ENCODE measurements at places on chromosomes 11 and 22. TPM values are rescaled to one million over a fixed set of nuclear protein-coding genes. Genes with fewer than 3 reads are reported as not detected.
A peak's percentile ranks its signal among the peaks of the same experiment; 100 is the strongest.

EEF1G gene
- 1,334 TPM for total RNA-seq

DNA sequence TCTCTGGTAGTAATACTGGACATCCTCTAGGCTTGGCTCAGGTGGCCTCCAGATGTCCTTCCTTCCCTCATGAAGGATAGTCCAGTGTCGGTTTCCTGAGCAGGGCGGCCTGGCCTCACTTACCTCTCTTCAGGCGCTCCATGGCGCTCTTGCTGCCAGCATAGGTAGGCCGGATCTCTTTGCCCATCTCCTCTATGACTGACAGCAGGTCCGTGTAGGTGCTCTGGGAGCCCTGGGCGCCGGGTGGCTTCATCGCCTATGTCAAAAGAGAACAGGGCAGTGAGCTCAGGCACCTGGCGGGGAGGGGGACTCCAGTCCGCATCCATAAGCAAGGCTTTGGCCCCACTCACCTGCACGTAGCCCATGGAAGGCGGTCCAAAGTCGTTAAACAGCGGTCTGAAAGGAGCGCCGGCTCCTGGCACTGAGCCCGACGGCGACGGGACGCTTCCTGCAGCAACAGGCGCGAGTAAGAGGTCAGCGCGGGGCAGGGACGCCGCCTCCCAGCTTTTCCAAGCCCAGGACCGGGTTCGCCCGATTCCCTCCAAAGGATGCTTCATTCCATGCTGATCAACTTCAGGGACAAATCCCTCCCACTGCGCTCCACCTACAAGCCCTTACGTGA is 609 bp downstream of the CDK2AP2 start:
- H3K27me3 ChIP-seq = no peaks in the 10 kb centered on the region
- H3K27ac ChIP-seq = peak overlapping the region; percentile 95
- H3K4me3 ChIP-seq = peak overlapping the region; percentile 53
- no peak for DNase-seq
- peaks cover 3% of the 10 kb centered on the region for H3K36me3 ChIP-seq

- peaks cover 9% of the 10 kb centered on the region for H3K4me1 ChIP-seq
- no peaks in the 10 kb centered on the region for H3K36me3 ChIP-seq
- no peak overlapping the region for H3K27ac ChIP-seq
- no peak for DNase-seq
- no peak overlapping the region for H3K4me3 ChIP-seq
These were observed 18.9 kb upstream of the IL17REL start for GRCh38 chr22:50031189-50032091.

GRCh38 chr11:94877443-94878200 is 95.7 kb downstream of the CWC15 start:
- no peaks in the 10 kb centered on the region for H3K4me1 ChIP-seq
- DNase-seq = no peak
- no peak overlapping the region for H3K4me3 ChIP-seq
- H3K36me3 ChIP-seq = peaks cover 6% of the 10 kb centered on the region
- H3K27me3 ChIP-seq = no peaks in the 10 kb centered on the region
